GM12891 (cell line): ENCODE measurements at places on chromosomes 11 and 22.

DNA sequence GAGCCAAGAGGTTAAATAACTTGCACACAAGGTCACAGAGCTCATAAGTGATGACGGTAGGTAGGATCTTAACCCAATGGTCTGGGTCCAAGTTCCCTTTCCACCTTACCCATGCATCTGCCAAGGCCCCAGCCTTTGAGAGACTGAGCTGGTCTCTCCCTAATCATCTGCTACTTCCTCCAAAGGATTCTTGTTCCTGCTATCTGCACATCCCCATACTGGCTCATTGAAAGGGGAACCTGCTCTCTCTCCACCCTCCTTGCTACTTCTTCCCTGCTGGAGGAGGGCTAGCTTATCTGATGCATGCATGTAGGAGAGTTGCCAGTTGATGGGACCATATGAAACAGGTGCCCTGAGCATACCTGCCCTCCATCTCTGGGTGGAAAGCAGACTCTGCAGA, 47.7 kb downstream of the COMMD9 start:
- DNase-seq: no peak

GRCh38 chr11:4830909-4831308, 9.8 kb downstream of the OR51F2 start:
- DNase-seq: no peak

DNA sequence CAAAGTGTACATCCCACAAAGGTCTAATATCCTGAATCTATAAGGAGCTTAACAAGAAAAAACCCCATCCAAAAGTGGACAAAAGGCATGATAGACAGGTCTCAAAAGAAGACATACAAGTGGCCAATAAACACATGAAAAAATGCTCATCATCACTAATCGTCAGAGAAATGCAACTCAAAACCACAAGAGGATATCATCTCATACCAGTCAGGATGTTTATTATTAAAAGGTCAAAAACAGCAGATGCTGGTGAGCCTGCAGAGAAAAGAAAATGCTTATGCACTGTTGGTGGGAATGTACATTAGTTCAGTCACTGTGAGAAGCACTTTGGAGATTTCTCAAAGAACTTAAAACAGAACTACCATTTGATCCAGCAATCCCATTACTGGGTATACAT, 12.7 kb downstream of the LGALS12 start:
- no peak for DNase-seq

- DNase-seq: no peak
Observed at GRCh38 chr11:64032050-64032449, 3.7 kb upstream of the FLRT1 start.

- DNase-seq: no peak
Observed at GRCh38 chr11:121699801-121700200, 247.0 kb upstream of the SORL1-AS1 start.

DNA sequence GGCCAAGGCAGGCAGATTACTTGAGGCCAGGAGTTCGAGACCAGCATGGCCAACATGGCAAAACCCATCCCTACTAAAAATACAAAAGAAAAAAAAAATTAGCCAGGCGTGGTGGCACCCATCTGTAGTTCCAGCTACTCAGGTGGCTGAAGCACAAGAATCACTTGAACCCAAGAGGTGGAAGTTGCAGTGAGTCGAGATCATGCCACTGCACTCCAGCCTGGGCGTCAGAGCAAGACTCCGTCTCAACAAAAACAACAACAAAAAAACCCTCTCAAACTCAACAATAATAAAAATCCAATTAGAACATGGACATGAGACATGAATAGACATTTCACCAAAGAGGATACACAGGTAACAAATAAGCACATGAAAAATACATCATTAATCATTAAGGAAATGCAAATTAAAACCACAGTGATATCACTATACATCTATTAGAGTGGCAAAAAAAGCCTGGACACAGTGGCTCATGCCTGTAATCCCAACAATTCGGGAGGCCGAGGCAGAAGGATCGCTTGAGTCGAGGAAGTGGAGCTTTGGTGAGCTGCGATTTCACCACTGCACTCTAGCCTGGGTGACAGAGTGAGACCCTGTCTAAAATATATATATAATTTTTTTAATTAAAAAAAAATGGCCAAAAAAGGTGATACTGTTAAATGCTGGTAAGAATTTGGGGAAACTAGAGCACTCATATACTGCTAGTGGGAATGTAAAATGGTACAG, 12.7 kb upstream of the SEPTIN5 start:
- DNase-seq: no peak

DNA sequence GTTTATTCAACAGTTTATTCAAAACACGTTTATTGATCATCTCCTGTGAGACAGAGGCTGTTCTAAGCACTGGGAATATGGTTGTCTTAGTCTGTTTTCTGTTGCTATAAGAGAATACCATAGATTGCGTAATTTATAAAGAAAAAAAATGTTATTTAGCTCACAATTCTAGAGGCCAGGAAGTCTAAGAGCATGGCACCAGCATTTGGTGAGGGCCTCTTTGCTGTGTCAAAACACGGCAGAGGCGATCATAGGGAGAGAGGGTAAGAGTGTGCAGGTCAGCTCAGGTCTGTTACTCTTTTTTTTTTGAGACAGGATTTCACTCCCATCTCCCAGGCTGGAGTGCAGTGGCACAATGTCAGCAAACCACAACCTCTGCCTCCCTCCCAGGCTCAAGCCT, 5.2 kb upstream of the IL17RA start:
- no peak for DNase-seq

DNA sequence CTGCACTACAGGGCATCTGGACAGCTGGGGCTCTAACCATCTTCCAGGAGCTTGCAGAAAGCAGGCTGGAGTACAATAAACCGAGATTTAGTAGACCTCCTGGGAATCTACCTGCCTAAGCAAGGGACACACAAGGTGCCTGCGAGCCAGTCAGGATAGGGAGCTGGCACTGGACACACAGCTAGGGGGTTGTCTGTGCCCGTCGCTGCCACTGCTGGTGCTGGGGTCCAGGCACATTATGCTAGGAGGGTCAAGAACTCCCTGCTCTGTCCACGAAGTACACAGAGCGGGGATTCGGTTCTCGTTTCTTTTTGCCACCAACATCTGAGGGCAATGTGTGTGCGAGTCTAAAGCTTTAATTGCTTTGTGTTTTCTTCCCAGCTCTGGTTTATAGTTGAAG, 4.2 kb downstream of the RIC8A start:
- no peak for DNase-seq

GRCh38 chr11:109037856-109038780, 373.2 kb downstream of the DDX10 start:
- DNase-seq: no peak

GRCh38 chr22:35322126-35322525, 22.4 kb downstream of the TOM1 start:
- DNase-seq: no peak

- DNase-seq: no peak
Observed at GRCh38 chr11:3104961-3105790, 48.0 kb upstream of the CARS1 start.

GRCh38 chr22:46087336-46087690, 63.0 kb upstream of the PPARA start:
- DNase-seq: no peak

GRCh38 chr22:32325811-32326237, 31.8 kb upstream of the RFPL3 start:
- DNase-seq: no peak

DNA sequence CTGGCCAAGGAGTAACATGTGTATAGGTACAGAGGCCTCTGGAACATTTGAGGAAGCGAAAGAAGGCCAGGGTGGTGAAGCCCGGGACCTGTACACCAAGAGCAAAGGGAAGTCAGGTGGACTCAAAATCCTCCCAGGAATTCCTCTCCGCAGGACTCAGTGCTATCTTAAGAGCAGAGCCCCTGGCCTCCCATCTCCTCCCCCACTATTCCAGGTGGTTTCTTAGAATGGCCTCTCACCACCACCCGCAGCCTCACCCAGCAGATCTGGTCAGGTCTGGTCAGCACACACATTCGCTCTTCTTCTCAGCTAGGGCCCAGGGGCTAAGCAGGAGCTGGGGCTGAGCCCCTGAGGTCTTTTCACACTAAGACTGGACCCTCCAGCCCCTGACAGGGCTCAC, 59.1 kb downstream of the SCGB1A1 start:
- DNase-seq: no peak

DNA sequence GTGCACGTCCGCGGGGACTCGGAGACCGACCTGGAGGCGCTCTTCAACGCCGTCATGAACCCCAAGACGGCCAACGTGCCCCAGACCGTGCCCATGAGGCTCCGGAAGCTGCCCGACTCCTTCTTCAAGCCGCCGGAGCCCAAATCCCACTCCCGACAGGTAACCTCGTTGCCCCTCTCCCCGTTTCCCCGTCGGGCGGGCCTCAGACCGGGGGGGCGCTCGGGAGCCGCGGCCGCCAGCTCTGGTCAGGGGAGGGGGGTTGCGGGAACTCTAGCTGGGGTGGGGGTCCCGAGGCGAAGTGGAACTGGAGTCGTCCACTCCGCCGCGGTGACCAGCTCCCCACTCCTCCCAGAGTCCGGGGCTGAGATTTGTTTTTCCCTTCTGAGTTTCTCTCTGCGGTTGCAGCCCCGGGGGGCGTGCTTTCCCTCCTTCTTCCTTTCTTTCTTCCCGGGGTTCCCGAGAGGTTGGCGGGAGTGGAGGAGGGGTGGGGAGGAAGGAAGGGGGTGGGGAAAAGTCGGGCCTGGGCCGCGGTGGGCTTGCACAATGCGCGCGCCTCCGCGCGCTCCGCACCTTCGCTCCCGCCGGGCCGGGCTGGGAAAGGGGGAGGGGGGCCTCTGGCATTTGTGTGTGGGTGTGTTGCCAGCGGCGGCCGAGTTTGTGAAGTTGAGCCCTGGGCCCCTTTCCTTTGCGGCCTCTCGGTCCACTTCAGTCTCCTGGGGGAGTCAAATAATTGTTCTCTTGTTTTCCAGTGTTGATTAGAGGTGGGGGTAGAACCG, 952 bp downstream of the YAP1 start:
- peak; percentile 30 for DNase-seq

DNA sequence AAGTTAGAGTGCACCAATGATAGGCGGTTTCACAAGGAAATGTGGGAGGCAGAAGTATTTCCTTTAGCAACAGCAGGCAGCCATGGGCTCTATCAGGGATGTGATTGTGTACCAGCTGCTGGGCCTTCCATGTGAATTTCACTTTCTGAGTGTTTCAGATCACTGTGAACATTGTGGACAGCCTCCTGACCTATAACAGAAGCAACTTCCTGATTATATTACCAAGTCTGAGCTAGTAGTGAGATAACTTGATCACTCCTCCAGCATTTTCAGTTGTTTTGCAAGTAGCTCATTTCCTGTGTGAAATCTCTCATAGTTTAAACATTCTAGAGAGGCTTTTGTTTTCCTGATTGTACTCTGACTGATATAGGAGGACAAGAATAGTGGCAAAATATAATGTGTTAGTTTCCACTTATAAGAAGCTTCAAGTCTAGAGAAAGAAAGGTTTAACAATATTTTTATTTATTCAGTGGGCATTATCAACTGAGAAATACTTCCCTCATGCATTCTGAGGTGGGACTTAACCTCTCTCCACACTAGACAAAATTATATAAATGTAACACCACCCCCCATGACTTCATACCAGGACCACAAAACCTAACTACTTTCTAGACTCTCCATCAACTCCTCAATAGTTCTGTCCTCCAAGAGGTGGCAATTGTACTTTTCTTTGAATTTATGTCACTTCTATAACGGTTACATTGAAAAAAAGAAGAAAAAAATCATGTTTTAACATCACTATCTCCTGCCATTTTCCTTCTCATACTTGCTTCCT, 184.2 kb upstream of the LUZP2 start:
- DNase-seq: no peak

GRCh38 chr11:128714881-128715280, 21.0 kb downstream of the FLI1 start:
- no peak for DNase-seq

- DNase-seq: no peak
Observed at GRCh38 chr11:111220721-111221120, 24.8 kb upstream of the POU2AF2 start.

DNA sequence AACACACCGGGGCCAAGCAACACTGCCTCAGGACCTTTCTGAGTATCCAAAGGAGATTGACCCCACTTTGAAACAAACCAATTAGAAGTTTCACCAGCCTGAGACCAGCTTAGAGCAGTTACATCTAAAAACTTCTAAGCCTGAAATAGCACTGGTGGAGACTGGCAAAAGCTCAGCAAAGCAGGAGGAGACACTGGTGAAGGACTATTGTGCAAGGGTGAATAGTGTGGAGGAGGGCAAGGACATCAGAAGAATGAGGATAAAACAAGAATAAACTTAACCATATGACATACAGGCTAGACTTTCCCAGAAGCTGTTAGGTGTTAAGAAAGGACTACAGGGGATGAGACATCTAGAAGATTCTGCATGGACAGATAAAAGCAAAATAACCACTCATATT, 152.4 kb downstream of the FCHSD2 start:
- no peak for DNase-seq

GRCh38 chr11:111399187-111400031, 20.3 kb upstream of the POU2AF1 start:
- DNase-seq: no peak

DNA sequence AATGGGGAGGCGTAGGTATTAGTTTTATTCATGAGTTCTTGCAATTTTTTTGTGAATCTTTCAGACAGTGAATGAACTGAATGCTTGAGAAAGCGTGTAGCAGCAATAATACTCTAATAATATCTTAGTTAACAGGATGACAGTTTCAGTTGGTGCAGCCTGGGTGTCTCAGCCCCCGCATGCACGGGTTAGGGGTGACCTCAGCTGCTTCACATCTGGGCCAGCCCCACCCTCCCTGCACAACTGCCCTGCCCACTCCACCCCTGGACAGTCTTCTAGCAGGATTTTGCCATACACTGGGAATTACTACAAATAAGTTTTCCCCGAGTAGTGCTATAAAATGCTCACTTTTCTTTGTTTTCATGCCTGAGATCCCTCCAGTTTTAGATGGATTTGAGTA, 83.2 kb downstream of the ST3GAL4 start:
- DNase-seq: no peak

DNA sequence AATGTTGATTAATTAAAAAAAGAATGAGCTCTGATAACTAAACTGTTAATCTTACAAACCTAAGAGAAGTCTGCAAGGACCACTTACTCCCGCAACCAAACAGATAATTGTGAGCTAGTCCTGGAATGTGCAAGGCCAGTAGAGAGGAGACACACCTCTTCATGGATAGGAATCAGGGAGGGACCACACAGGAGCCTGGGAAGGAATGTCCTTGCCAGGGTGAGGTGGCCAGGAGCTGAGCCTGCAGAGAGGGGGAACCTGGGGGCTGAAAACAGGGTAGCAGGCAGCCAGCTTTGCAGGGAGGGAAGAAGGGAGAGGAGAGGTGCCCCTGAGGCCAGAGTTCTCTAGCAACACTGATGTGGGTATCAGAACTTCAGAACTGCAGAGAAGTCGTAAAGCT, 9.4 kb upstream of the NLRP10 start:
- no peak for DNase-seq

DNA sequence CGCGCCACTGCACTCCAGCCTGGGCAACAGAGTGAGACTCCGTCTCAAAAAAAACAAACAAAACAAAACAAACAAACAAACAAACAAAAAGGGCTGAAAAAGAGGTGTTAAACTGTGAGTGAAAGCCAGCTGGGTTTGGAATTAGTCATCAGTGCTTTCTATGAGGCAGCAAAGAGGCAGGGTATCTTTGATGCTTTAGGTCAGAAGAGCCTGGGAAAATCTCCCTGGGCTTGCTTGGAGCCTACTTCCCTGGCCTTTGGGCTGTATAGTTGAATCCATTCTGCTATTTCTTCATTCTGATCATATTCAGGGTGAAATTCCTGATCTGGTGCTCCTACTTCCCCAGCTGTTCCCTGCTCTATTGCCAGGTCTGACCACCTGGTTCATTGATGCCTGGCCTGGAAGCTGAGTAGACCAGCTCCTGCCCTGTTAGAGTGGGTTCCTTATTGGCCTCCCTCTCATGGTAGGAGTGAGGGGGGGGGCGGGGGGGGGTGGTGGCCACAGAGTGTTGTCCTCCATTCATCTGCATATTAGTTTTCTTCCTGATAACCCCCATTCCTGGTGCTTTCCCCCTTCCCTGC, 65.6 kb downstream of the INSC start:
- DNase-seq: no peak
